H54 (cell line): ENCODE measurements at places on chromosomes 2 and 18.

DNA sequence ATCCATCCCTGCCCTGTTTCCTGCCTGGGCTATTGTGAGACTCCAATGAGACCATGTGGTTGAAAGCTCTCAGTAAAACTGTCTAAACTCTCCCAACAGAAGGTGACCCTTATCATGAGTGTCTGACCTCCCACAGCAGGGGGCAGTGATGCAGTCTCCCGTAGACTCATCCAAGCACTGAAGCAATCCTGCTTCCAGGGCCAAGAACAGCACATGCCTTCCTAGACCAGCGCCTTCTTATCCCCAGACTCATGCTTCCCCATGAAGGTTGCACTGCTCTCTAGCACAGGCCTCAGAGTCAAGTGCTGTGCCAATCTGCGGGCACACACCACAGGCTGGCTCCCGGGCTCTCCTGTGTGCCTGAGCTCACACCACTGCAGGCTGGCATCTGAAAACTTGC lies 112.3 kb downstream of the TNS1 start:
- peak; percentile 69 for DNase-seq

GRCh38 chr18:56890632-56891031 lies 239.5 kb downstream of the WDR7 start:
- DNase-seq = peak; percentile 14

GRCh38 chr2:181307203-181307991 lies 149.8 kb upstream of the ITGA4 start:
- no peak for DNase-seq

- DNase-seq = no peak
Measured at GRCh38 chr2:195498176-195498575, 158.8 kb upstream of the SLC39A10 start.
